ENCODE measurements at places on chromosomes 2 and 18.

GRCh38 chr2:84817239-84817655 is 63.6 kb downstream of the TRABD2A start:
- no peak for DNase-seq

GRCh38 chr18:36017232-36017631 is 44.8 kb downstream of the RMP24 start:
- DNase-seq: no peak

DNA sequence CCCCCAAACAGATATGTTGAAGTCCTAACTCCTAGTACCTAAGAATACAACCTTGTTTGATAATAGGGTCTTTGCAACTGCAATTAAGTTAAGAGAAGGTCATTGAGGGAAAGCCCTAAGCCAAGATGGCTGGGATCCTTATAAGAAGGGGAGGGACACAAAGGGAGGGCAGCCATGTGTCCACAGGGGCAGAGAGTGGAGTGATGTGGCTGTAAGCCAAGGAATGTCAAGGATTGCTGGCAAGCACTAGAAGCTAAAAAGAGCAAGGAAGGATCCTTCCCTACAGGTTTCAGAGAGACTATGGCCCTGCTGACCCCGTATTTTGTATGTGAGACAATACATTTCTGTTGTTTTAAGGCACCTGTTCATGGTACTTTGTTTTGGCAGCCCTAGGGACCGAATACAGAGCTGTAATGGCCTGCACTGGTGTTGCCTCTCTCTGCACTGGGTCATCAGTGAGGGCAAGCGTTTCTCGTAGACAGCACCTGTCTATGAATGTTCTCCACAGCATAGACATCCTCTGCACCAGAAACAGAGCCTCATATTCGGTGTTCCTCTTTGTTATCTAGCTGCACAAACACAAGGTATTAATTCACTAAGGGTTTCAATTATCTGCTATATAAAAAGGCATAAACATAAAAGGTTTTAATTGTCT is 75.4 kb upstream of the AQP4 start:
- DNase-seq: peak; percentile 53

DNA sequence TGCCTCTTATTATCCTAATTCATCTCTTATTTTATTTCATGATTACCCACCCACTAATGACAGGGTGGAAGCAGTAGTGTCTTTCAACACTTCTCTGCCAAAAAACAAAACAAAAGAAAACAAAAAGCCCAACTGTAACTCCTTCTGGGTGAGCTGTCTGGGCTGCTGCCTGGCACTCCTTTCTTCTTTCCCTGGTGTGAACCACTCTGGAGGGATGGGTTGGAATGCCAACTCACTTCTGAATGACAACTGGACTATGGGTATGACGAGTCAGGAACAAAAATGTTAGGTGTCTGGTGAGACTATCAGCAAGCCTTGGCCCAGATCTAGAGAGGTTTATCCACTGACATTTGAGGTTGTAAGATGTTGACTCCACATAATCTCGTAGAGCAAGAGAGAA is 88.3 kb upstream of the ITGB6 start:
- DNase-seq: no peak

- no peak for DNase-seq
Measured at GRCh38 chr2:62379566-62379965, 126.4 kb downstream of the TMEM17 start.

DNA sequence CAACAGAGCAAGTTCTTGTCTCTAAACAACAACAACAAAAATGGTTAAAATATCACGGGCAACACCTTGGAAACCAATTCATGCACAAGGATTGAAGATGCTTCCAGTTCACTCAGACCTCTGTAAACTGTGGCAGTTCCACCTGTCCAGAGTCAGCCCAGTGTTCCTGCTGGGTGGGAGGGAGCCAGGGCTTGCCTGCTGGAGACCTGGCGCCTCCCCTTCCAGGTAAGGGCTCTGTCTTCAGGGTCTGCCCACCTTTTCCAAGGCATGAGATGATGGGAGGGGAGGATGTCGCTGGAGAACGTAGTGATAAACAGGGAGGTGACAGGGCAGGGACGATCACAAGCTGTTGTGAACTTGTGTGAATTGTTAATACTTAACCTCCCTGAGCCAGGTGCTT is 9.8 kb upstream of the GPC1 start:
- peak; percentile 8 for DNase-seq
